Naive B cell (primary cell): ENCODE measurements at places on chromosomes 1 and 21. TPM values are rescaled to one million over a fixed set of nuclear protein-coding genes. Genes with fewer than 3 reads are reported as not detected.

DNA sequence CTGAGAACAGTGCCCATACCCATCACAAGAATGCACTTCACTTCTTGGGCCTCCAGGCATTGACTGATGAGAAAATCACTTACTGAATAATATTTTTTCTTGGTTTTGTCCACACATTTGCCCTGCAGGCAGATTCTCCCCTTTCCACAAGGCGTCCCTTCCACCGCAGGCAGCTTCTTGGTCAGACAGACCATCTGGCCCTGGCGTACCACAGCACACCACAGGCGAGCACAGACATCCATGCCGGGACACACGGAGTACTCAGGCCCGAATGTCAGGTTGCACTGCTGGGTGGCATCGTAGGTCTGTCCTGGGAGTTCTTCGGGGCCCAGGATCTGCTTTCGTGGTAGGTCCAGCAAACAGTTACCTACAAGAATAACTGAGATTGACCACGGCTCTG is 32.5 kb downstream of the ADAMTS5 start:
- DNase-seq: no peak

- no peak for DNase-seq
Observed at GRCh38 chr1:15923241-15923640, 52.7 kb downstream of the ZBTB17 start.

- DNase-seq: no peak
Observed at GRCh38 chr1:55584526-55585401, 369.6 kb upstream of the USP24 start.

DNA sequence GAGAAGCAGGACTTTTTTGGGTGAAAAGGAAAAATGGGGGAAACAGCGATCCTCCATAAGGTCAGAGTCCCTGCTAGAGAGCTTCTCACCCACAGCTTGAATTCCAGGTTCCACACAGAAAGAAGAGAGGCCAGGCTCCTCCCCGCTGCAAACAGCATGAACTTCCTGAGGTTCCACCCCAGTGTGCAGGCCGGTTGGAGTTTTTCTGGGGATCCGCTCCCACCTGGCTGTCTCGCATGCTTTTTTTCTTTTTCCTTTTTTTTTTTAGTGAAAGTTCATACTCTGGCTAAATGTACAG is 595.1 kb upstream of the ZP4 start:
- DNase-seq: no peak

The C1orf94 gene
- not detected for polyA plus RNA-seq

DNA sequence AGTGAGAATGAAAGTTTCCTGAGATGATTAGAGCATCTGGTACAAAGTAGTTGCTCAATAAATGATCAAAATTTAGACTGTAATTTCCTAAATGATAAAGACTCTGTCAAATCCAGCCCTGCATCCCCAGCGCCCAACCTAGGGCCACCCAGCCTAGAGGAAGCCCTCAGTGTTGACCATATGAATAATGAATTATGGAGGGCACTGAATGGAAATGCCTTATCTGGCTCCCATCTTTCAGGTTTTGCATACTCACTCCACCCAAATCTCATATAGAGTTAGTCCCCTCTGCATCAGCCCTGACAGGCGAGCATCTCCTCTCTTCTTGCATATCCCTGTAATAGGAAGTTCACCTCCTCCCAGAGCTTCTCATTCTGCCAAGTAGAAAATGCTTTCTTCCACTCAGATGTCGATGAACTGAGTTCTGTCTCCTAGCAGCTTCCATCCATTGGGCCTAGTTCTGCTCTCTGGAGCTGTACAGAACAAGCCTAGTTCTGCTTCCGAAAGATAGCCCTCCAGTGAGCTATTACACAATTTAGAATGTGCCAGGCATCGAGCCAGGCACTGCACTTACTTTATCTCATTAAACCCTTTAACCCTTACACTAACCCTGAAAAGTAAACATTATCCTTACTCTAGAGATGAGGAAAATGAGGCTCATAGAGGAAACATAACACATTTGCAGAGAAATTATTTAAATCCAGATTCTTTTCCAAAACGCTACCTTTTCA is 20.9 kb downstream of the COA7 start:
- DNase-seq: no peak
